Activated CD4-positive, alpha-beta T cell treated with anti-CD3 and anti-CD28 coated beads, Interleukin-2, amount 50 U/mL, for 24 hours (primary cell): ENCODE measurements at places on chromosomes 4 and X.

DNA sequence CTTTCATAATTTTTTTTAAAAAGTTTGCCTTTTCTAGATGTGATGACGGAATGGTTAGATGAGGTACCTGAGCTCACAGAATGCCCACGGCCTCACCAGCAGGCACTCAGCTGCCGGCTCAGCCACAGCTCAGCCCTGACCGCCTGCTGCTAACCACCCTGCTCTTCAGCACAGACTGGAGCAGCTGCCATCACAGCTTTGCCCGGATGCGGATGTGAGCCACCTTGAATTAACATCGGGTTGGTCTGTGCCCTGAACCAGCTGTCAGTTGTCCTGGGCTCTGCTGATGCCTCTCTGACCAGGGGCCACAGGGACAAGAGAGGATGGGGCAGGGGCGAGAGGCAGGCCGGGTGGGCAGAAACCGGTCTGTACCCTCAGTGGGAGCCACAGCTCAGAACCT, 93.3 kb downstream of the HMX1 start:
- no peak for DNase-seq

GRCh38 chr4:213971-214370, 89.7 kb downstream of the ZNF718 start:
- no peak for DNase-seq

GRCh38 chr4:10741961-10742699, 57.6 kb upstream of the CLNK start:
- DNase-seq: no peak

- no peak for DNase-seq
Observed at GRCh38 chrX:39144323-39144722, 343.1 kb downstream of the MID1IP1 start.

DNA sequence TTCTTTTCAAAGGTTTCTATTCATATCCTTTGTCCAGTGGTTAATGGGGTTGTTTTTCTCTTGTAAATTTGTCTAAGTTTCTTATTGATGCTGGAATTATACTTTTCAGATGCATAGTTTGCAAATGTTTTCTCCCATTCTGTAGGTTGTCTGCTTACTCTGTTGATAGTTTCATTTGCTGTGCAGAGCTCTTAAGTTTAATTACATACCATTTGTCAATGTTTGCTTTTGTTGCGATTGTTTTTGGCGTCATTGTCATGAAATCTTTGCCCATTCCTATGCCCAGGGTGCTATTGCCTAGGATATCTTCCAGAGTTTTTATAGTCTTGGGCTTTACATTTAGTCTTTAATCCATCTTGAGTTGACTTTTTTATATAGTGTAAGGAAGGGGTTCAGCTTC, 21.2 kb upstream of the UGT8 start:
- DNase-seq: no peak

- DNase-seq: peak; percentile 28
Observed at GRCh38 chr4:182916483-182917181, 554 bp downstream of the DCTD start.

- DNase-seq: no peak
Observed at GRCh38 chr4:7422151-7422897, 12.4 kb downstream of the PSAPL1 start.

DNA sequence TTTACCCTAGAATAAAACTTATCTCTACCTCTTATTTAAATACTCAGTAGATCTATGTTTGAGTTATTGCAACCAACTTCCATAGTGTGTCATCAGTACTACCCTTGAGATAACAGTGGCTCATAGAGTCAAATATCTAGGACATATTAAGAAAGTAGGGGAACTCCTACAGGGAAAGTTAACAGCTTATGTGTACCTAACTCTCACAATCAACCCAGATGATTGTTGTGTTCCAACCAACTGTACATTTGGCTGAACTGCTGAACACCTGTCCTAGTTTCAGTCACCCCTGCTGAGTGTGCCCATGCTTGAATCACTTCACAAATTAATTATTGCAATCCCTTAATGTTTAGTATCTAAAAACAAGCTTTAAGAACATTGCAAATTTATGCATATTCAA, 244.2 kb upstream of the GRID2 start:
- no peak for DNase-seq

DNA sequence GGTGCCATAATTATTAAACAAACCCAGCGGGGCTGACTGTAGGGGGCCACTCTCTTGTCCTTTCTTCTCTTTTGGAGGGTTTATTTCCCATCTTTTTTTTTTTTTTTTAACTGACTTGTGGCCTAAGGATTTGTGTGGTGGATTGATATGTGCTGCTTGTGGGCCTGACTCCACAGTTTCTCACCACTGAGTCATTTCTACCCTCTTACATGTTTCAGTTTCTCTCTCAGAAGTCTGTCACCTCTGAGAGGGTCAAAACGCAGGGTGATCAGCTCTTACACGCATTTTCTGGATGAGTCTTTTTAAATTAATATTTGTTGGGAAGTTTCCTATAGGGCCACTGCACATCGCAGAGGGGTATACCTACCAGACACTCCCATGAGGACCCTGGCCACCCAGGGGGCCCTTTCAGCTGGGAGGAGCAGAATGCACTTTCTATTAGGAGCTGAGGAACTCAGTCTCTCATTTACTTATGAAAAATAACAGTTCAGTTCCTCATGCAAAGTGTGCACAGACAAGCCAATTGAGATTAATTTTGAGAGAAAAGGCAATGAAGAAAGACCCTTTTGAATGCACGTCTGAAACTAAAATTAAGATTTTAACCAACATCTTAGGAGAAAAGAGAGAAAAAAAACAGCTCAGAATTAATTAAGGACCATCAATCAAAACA, 407.9 kb downstream of the TECRL start:
- DNase-seq: no peak

DNA sequence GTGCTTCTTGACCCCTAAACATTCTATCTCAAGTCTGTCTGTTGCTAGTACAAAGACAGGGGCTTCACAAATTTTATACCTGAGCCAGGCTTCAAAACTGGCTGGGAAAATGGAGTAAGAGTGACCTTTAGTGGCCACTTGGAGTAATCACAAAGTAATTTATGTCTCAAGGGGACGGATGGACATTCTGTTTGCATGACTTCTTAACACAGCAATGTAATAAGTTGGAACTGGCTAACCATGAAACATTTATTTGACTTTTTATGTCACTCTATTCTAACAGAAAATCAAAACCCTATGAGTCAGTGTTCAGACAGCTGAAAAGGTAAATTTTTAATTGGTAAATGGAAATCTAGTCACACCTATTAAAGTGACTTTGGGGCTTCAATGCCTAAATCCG, 600.6 kb downstream of the ANKRD50 start:
- no peak for DNase-seq

DNA sequence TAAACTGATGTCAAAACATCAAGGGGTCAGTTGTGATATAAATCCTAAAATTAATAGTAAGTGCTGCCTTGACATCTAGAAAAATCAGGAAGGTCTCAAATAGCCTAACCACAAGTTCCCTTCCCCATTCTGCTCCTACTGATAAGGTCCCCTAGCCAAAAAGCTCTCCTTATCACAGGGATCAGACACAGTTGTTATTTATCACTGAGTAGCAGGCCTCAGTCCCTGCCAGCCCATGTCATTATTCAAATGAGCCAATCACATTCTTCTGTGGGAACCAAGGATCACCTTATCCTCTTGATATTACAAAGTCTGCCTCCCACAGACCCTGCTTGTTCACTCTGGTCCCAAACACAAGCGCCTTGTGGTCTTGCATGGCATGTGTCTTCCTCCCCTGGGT, 23.3 kb upstream of the TMEM255A start:
- DNase-seq: no peak

- peak; percentile 25 for DNase-seq
Observed at GRCh38 chrX:149286940-149287349, 218.2 kb downstream of the IDS start.

GRCh38 chr4:159107203-159107925, 4.5 kb downstream of the RAPGEF2 start:
- DNase-seq: no peak

DNA sequence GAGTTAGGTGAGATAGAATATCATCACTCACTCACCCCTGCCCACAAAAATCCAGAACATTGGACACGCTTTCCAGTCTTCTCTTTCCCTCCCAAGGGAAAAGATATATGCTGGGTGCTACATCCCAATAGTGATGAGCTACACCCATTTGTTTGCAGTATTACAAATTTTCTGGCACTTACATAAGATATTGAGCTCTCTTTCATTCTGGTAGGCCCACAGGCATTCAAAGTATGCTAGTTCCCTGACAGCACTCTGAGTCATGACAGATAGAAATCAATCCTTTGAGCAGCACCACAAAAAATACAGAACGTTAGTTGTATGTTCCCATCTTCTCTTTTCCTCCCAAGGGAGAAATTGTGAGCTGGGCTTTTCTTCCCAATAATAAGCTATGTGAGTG, 477.6 kb upstream of the GRID2 start:
- no peak for DNase-seq

- no peak for DNase-seq
Observed at GRCh38 chrX:38850807-38851544, 49.7 kb downstream of the MID1IP1 start.

DNA sequence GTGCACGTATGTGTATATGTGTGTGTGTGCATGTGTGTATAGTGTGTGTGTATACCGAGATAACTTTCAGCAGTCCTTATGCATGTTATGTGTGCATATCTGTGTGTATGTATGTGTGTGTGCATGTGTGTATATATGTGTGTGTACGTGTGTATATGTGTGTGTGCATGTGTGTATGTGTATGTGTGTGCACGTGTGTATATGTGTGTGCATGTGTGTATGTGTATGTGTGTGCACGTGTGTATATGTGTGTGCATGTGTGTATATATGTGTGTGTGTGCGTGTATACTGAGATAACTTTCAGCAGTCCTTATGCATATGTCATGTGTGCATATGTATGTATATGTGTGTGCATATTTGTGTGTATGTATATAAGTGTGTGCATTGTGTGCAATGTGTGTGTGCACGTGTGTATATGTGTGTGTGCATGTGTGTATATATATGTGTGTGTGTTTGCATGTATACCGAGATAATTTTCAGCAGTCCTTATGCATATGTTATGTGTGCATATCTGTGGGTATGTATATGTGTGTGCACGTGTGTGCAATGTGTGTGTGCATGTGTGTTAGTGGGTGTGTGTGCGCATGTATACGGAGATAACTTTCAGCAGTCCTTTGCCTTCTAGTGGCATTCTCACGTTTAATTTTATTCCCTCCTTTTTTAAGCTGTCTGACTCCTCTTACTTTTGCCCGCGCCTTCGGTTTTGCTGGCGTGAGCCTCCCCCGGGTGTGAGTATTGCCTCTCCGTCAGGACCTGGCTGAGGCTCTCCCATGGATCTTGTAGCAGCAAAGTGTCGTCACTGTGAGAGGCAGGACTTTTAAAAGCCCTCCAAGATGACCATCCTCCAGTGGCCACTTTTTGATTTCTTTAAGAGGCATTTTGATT, 99.6 kb upstream of the SHOX start:
- DNase-seq: no peak
